Stimulated activated CD4-positive, alpha-beta T cell treated with anti-CD3 and anti-CD28 coated beads, TNF-alpha, amount 100 ng/mL, for 48 hours (primary cell): ENCODE measurements at places on chromosomes 16 and 17.

DNA sequence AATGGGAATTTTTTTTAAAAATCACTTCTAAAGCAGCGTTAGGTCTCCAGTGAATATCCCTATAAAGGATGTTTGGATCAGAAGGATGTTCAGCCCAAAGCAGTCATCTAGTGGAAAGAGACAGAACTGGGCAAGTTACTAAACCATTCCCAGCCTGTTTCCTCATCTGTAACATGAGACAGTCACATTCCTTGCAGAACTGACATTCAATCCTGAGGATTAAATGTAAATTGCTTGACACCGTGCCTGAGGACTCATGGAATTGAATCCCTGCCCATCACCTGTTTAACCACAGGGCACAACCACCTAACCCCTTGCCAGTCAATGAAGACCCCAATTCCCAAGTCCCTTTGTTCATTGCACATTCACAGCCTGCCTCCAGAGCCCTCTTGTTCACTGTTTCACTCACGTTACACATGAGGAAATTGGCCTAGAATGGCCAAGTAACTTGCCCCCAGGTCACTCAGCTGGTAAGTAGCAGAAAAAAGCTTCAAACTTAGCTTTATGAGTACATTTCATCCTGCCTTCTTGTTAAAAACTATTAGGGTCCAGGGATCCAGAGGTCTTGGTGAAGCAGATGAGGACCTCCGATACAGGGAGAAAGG, 1.4 kb downstream of the CMTM2 start:
- no peak for DNase-seq

GRCh38 chr16:25297151-25297787, 39.6 kb upstream of the ZKSCAN2 start:
- DNase-seq = no peak

DNA sequence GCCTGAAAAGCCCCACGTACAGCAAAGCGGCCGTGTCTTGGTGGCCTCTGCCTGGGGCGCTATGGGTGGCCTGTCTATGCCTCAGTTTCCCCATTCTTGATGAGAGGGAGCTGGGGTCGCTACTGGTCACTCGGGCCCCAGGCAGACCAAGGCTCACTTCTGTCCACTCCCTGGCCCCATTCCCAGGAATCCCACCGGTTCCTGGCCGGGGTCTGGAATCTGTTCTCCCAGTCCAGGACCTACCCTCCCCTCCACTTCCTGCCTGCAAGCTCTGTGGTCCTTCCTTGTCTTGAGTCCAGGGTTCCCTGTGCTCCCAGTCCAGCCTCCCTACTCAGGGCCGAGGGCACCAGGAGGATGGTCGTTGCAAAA, 24.5 kb downstream of the METRNL start:
- no peak for DNase-seq

DNA sequence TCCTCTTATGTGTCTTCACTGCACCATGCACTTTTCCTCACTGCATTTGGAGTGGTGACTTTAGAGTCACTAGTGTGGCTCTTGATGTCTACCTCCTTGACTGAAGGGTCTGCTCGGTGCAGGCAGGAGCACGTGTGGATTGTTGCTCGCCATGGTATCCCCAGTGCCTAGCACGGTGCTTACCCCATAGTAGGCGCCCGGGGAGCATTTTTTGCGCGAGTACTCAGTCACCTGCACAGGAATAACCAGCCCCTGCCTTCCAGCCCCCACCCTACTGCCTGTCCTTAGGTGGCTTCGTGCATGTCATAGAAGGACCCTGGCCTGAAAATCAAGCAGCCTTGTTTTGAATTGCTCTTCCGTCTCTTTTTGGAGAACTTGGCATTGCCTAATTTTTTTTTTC, 31.3 kb downstream of the CDRT15 start:
- no peak for DNase-seq

- DNase-seq = no peak
Measured at GRCh38 chr17:15403276-15403939, 62.0 kb upstream of the TEKT3 start.

DNA sequence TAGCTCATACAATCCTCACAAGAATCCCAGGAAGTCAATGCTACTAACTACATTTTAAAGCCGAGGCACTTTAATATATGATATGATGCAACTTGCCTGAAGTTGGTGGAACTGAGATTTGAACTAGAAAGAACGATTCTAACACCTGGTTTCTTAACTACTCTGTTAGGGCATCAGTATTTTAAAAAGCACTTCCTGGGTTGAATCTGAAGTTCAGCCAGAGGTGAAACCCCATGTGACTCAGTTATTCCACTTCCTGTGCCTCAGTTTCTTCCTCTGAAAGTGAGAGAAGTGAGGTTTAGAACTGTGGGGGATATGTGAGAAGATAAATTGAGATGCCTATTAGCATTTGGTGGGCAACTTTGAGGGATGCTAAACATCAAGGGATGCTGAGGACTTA, 129.4 kb upstream of the ANKFN1 start:
- DNase-seq = no peak

- no peak for DNase-seq
Measured at GRCh38 chr17:78335209-78335608, 24.7 kb downstream of the SOCS3 start.

- DNase-seq = no peak
Measured at GRCh38 chr17:43015579-43015978, 6.6 kb downstream of the VAT1 start.

DNA sequence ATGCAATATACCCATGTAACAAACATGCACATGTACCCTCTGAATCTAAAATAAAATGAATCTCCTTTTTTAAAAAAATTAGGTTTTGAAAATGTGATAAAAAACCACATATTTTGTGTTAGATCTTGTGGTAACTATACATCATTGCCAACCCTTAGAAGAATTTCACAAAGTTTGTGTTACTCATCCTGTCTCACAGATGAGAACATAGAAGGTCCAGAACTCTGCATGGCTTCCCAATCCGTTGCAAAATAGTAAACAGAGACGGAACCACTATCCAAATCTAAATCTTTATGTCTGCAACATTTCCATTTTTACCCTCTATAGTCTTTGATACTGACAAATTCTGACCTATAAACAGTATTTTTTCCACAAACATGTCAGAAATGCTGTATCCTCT, 759.9 kb downstream of the KCNJ2 start:
- DNase-seq = no peak

DNA sequence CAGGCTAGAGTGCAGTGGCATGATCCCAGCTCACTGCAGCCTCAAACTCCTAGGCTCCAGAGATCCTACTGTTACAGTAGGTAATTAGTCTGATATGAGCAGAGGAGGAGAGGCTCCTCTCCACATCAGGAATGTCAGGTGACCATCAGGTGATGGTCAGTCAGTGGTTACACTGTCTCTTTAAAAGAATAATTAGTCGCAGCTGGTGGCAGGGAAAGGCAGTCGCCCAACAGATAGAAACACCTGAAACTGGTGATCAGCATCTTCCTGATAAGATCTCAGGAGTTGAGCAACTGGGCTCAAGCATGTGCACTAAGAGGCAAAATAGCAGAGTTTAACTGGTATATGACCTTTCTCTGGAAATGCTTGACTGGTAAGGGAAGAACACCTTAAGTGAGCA, 21.5 kb upstream of the ABCA5 start:
- DNase-seq = no peak

DNA sequence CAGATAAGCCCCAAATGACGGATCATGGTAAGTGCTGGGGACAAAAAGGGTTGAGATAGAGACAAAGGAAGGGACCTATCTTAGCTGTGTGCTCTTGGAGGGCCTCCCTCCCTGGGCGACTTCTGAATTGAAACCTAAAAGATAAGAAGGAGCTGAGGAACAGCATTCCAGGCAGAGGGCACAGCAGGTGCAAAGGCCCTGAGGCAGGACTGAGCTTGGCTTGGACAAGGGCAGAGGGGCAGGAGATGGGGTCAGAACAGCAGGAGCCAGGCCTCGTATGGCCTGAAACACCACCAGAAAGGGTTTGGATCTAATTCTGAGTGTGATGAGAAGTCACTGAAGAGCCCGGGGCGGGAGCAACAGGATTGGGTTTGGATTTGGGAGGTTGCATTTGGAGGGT, 75.4 kb downstream of the RTN4RL1 start:
- DNase-seq = no peak

DNA sequence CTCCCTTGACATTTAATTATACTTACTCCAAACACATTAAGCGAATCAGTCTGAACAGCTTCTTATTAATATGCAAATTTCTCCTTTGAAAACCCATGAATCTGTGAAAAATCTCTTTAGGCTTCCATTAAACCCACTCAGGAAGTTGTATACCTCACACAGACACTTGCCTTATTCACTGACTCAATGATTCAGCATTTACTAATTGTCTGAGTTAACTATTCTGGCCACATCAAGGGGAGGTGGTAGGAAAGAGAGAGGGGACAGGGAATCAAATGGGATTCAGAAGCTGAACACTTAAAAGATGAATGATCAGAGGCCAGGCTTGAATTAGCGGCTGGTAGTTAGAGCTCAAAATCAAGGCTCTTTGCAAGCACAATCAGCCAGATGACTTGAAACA, 70.0 kb downstream of the HS3ST3A1 start:
- DNase-seq = no peak

DNA sequence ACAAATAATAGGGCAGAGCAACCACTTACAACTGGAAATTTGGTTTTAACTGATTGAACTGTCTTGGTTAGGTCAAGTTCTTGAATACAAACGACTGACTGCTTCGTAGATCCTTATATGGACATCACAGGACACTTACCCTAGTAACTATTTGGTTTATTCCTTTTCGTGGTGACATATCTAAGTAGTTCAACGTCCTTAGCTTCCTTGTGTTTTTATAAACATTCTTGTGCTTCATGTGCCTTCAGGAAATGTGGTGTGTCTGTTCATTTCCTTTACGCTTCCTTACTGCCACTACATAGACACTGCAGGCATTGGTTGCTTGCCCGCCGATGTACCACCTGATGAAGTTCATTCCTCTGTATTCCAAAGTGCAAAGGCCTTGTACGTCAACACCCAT, 59.3 kb downstream of the USP10 start:
- DNase-seq = no peak

DNA sequence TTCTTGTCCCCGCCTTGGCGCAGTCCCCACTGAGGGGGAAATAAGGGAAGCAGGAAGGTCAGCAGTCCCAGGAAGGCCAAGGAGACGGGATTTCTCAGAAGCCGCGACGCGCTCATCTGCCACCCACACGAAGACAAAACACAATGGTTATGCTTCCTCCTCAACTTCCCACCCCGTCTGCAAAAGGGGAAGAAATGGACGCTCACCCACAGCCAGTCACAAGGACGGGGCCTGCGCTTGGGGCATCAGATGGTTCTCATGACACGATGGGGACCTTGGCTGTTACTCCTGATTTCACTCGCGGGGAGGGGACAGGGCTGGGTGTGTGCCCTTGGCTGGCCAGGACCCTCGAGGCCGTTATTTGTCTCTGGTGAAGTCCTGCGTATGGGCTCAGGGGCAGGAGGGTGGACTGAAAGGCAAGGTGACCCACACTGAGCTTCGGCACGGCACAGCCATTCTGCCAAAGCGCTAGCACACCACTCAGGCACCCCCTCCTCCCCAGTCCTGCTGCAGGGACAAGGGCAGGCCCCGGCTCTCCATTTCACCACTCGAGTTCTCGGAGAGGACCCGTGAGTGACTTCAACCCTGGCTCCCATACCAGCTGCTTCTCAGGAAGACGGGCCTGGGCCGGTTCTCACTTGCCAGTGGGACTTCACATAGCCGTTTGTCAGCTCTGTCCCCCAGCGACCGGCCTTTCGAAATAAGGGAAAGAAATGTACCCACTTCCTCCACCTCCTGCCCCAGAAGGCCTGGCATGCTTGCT, 84.5 kb downstream of the ABR start:
- no peak for DNase-seq

- DNase-seq = no peak
Measured at GRCh38 chr17:12927541-12928425, 90.0 kb downstream of the ELAC2 start.

DNA sequence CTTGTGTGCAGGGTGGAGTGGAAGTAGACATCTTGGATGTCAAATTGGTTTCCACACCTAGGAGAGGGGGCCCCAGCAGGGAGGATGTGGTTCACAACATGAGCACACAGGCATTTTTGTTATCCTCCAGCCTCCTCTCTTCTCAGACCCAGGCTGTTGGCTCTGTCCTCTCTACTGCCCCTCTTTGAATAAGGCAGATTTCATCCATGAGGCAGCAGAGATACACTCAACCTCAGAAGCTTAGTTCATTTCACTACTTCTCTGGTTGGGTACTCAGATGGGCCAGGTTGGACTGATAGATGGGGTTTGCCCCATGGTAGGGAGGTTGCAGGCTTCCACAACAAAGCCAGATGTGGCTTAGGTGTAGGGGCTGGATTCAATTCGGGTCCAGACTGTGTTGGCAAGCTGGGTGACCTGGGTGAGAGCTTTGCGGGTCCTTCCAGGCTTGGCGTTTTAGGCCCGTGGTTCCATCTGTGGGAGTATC, 22.2 kb upstream of the NFATC3 start:
- no peak for DNase-seq

DNA sequence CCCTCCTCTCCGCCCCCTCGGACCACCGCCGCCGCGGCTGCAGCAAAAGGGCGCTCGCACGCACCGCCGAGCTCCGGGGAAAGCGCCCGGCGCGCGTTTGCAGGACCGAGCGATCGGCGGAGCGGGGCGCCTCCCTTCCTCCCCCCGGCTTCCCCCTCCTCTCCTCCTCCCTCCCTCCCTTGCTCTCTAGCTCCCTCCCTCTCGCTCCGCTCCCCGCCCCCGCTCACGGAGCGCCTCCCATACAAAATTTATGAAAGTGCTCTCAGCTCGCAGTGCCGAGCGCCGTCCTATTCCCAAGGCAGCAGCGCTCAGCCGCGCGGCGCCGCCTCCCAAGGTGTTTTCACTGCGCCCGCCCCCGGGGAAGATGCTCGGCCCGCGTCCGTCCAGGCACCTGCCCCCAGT, at the start of gene RTN4RL1:
Gene RTN4RL1 (minus strand): TSS at position 115 of the 402 bp plus-strand sequence. CDS start 469 bp downstream, outside the sequence.
- no peak for DNase-seq

DNA sequence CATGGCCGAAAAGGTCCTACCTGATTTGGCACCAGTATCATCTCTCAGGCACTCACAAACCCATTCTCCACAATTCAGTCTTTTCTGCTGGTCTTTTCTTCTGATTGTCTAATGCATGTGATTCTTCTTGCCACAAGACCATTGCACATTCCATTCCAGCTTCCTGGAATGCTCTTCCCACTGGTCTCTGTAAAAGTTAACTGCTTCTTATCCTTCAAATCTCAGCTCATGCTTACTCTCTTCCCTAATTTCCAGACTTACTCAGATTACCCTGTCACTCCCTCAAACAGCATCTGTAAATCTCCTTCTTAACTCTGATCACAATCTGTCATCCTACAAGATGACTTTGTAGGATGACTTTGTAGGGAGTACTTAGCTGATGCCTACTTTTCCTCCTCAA, 320.2 kb downstream of the MAP2K6 start:
- DNase-seq = no peak
